ENCODE measurements at places on chromosomes 5 and 9.

- DNase-seq, result peak; percentile 95
Observed at GRCh38 chr5:180069589-180070247, 1.8 kb downstream of the RNF130 start.

- DNase-seq, result no peak
Observed at GRCh38 chr5:139726248-139726647, 69.4 kb upstream of the PSD2 start.

GRCh38 chr5:59813761-59814536 is 79.6 kb downstream of the PDE4D start:
- peak; percentile 88 for DNase-seq

DNA sequence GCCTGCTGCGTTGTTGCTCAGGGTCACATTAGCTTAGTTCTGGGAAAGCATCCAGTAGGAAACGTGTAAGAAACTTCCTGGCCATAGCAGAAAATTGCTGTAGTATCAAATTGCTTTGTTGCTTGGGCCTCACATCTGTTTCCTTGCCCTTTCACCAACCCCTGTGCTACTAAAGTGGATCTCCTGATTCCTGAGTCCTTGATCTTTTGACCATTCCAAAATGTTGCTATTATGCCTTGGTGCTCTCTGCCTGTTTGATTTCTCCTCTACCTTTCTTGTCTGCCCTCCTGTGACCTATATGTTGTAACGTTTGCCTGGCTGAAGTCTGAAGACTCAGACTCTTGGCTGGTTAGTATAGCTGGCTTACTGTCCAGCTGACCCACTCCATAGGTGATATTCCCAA is 350.5 kb downstream of the ADGRV1 start:
- no peak for DNase-seq

GRCh38 chr5:53712327-53712726 is 151.9 kb downstream of the NDUFS4 start:
- DNase-seq, result no peak

- no peak for DNase-seq
Observed at GRCh38 chr9:90896231-90896630, 94.6 kb downstream of the SYK start.

GRCh38 chr9:96425500-96426169 is 7.5 kb upstream of the ZNF367 start:
- DNase-seq, result no peak

GRCh38 chr5:173394701-173395100 is 66.5 kb upstream of the STC2 start:
- DNase-seq, result no peak

DNA sequence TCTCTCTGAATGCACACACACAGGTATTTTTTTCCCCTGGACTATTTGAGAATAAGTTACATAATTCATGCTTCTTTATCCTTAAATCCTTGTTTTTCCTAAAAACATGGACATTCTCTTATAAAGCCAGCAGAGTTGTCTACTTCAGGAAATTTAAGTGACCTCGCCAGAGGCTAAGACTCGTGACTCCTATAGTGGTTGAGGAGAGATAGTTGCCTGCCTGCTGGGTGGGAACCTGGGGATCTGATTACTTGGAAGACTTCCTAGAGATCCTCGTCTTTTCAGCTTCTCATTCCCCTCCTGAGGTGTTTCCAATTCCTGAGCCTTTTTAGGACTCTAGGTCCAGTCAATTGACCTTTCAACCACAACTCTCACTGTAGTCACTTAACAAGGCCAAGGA is 5.5 kb downstream of the SLC30A5 start:
- no peak for DNase-seq

GRCh38 chr5:939368-939767 is 46.7 kb downstream of the TRIP13 start:
- no peak for DNase-seq

DNA sequence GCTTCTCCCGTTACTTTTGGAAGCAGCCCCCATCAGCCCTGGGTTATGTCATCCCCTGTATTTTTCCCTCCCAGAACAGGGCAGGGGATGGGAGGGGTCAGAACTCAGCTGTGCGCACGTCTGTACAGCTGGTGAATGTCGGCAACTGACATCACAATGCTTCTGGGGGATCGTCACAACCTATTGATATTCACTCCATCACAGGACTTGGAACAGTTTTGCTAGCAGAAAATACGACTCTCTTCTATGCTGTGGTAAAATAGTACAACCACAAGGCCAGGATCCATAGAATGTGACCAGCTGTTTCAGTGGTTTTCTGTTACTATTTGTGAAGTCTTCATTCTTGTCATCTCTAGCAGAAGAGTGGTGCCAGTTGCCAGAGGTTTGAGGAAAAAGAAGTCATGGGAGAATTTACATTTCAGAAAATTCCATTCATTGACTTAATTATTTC is 77.1 kb upstream of the KLF4 start:
- DNase-seq, result no peak

- DNase-seq, result no peak
Observed at GRCh38 chr5:97134634-97135033, 7.8 kb downstream of the LIX1 start.

DNA sequence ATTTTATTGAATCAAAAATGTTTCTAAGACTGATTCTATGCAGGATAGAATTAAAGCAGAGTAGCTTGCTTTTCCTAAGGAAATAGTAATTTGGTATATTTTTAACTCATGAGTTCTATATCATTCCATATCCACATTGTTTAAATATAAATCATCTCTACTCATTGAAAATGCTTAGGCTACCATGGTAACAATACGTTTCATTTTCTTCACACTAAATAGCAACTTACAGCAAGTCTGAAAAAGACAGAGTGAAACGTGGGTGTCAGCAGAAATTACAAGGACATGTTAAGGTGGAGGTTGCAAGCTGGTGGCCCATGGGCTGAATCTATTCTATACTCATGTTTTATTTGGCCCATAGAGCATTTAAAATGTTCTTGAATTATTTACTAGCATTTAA is 487.9 kb downstream of the ARHGEF28 start:
- no peak for DNase-seq

- DNase-seq, result no peak
Observed at GRCh38 chr5:175885813-175886212, 14.4 kb downstream of the CPLX2 start.

DNA sequence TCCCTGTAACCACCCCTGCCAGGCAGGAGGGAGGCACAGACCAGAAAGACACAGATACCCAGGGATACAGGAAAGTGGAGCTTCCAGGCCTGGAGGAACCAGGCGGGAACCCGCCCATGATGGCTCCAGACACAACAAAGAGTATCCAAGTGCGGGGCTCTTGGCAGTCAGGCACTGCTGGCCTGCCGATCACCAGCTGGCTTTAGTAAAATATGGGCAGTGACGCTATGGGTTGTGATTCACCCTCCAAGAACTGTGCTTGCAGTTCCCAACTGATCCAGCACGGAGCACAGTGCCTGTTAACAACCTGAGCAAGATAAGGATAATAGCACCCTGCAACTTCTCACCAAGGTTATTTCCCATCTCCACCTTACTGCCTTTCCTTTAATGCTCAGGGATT is 463.3 kb downstream of the IRX1 start:
- DNase-seq, result no peak

- DNase-seq, result peak; percentile 23
Observed at GRCh38 chr5:151799407-151799806, 27.7 kb downstream of the G3BP1 start.

DNA sequence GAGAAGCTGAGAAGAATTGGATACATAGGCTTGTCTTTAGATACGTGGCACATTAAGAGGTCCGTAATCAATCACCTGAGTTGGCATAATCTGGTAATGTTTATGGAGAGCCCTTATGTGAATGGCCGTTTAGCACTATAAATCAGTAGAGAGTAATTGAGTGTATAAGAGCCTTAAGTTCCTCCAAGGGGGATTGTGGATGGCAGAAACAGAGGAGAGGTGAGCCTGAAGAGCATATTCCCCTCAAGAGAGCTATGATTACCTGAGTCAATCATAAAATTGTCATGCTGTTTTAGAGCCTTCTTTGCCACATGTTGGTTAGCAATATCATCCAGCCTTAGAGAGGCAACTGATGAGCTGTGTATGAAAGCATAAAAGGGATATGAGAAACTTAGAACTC is 58.8 kb downstream of the FOCAD start:
- DNase-seq, result no peak

GRCh38 chr5:77718934-77719610 is 57.1 kb downstream of the TBCA start:
- no peak for DNase-seq

DNA sequence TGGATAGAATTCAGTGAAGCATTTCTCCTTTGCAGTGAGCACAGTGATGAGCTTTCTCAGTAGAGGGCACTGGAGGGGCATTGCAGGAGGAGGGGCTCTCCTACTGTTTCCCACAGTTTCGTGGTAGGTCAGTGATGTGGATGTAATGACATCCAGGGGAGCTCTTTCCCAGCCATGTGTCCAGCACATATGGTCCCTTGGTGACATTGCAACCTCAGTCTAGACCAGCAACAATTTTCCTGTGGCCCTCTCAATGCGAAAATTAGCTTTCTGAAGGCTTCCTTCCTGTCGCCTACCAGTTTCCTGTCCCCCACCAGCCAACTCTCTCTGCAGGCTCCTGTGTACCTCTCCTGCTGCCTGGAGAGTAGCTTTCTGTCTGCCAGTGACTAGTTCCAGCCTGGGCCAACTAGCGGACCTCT is 6.9 kb upstream of the PDCL start:
- no peak for DNase-seq

- DNase-seq, result no peak
Observed at GRCh38 chr9:109418827-109419226, 79.3 kb downstream of the PTPN3 start.

- DNase-seq, result no peak
Observed at GRCh38 chr5:65728218-65728617, 6.2 kb downstream of the NLN start.

GRCh38 chr9:132207839-132208615 is 46.2 kb downstream of the NTNG2 start:
- DNase-seq, result no peak
